ENCODE measurements at places on chromosomes 4 and X.

DNA sequence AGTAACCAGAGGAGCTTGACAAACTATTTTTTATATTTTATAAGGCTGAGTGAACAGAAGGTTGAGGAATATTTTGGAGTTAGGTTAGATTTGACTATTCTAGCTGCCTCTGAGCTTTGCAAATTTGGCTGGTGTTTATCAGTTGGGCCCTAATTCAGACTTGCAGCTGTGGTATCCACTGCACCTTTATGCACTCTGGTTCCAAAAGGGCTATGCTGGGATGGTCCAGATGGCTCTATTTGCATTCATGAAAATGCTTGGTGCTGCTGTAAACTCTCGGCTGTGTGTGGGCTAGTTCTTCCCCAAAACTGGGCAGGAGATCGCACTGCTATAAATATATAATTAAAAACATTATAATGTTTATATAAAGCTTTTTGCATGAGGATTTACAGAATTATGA, 106.3 kb downstream of the REPS2 start:
- no peak for DNase-seq

DNA sequence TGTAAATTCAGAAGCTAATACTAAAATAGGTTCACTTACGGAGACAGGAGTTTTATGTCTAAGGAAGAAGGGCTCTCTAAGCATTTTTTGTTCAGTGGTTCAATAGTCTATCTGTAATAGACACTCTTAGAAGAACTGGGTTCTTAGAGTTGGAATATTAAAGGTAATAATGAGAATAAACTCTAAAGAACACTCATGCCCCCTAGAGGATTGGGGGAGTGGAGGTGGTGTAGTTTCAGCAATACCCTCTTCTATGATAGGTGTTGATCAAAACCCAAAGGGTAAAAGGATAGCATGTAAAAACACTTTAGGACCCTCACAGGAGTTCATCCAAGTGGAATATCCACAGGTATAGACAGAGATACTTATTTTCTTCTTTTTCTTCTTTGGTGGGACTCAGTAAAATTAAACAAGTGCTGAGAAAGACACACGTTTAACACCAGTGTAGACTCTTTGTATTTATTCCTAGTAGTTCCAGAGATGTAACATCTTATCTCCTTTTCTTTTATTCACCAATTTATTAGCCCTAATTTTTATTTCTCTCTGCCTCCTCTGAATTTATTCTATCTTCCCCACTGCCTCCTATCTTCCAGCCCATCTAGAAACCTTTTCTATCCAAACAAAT, 25.7 kb upstream of the MND1 start:
- DNase-seq, result peak; percentile 43

DNA sequence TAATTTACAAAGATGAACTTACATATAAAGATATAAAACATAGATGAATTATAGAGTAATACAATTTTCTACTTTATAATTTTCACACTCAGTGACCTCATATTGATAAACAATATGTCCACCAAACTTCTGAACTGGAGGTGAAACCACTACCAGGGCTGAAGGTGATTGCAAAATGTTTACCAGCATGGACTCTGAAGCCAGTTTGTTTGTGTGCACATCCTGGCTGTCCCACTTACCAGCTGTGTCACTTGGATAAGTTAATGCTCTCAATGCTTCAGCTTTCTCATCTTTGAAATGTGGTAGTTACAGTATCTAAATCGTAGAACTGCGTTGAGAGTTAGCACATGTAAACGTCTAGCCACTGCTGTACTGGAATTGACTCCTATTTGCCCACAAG, 392.6 kb downstream of the HNRNPD start:
- DNase-seq, result no peak

DNA sequence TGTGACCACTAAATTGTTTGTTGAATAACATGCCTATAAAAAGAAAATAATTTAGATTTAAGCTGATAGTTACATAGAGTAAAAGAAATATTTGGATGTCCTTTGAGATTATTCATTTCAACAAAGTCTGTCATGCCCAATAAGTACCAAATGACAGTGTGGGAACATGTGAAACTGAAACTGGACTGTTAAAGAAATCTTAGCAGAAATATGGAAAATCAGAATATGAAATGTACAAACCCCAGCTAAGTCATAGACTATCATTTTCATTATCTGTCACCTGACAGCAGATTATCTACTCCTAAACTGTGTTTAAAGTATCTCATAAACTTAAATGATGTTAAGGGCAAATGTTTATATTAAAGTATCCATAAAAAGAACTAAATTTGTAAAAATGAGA, 437.8 kb upstream of the FAM241A start:
- no peak for DNase-seq

GRCh38 chr4:926538-926937, 5.6 kb downstream of the GAK start:
- DNase-seq, result no peak

Data from activated CD8-positive, alpha-beta T cell treated with anti-CD3 and anti-CD28 coated beads for 36 hours (primary cell).